Activated naive CD4-positive, alpha-beta T cell treated with anti-CD3 and anti-CD28 coated beads for 36 hours (primary cell): ENCODE measurements at places on chromosomes 3 and 15.

- DNase-seq = no peak
These were observed 9.4 kb downstream of the SNX1 start for GRCh38 chr15:64105113-64105704.

DNA sequence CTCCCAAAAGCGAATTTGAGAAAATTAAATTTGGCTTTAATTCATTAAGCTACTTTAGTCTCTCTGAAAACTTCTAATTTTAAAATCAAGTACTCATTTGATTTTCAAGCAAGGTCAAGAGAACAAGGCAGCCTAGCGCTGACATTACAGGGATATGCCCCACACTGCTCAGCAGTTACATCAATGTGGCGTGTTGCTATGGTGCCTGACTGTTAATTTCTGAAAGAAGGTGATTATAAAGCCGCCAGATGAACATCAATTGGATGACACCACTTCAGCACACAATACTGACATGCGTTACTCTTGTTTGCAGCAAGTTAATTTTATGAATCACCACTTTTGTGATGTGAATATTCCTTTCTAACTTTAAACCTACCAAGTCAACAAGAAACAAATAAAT is 284.4 kb downstream of the FOXP1 start:
- DNase-seq = peak; percentile 77

DNA sequence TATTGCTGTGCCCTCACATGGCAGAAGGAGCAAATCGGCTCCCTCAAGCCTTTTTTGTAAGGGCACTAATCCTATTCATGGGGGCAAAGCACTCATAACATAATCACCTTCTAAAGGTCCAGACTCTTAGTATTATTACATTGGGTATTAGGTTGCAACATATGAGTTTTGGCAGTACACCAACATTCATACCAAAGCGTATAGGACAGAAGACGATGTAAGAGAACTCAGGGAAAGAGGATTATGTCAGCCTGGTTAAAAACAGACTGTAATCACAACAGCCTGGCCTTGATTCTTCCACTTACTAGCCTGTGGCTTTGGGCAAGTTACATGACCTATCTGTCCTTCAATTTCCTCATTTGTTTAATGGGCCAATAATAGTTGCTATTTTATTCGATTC is 828.5 kb upstream of the NECTIN3 start:
- no peak for DNase-seq

DNA sequence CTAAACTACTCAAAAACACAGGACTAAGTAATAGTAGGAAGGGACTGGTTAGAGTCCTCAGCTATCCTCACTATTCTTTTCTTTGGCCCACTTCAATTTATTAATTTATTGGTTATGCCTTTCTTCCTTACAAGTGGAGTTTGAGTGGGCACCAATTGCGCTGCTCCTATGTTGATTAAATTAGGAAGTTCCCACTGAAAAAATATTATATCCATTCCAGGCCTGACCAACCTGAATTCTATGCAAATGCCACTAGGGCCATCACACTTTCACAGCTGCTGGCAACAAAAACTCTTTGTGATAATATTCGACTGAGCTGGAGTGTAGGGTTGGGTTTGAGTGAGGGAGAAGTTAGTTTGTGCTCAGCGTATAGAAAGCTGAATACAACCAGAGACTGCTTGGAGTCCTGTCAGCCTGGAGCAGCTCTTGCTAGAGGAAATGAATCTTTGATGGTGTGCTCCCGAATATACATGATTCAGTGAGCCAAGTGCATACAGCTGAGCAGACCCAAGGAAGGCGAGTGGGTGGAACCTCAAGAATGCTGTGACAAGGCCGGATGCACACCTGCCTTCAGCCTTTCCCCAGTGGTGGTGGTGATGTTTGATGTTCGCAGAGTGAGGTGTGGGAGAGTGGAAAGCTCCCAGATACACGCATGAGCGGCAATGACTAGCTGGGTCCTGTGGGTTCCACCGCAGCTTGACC is 1.5 kb downstream of the ARHGEF3 start:
- peak; percentile 91 for DNase-seq
